ENCODE measurements at places on chromosomes 16 and 17.

DNA sequence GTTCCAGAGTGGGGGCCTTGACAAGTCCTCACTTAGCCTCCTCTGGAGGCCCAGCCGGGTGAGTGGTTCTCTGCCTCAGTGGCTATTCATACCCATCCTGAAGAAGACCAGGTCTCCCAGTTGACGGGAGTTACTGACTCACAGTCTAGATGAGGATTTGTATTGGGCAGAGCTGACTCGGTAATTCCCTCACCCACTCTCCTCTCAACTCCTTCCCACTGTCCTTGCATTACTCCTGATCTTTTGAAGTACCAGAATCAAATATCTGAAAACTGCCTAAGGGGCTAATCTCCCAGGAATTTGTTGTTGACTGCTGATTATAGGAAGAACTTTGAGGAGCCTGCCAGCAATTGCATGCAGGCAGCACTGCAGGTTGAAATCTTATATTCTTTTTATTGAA, 14.2 kb downstream of the SAP30BP start:
- peak; percentile 40 for DNase-seq

DNA sequence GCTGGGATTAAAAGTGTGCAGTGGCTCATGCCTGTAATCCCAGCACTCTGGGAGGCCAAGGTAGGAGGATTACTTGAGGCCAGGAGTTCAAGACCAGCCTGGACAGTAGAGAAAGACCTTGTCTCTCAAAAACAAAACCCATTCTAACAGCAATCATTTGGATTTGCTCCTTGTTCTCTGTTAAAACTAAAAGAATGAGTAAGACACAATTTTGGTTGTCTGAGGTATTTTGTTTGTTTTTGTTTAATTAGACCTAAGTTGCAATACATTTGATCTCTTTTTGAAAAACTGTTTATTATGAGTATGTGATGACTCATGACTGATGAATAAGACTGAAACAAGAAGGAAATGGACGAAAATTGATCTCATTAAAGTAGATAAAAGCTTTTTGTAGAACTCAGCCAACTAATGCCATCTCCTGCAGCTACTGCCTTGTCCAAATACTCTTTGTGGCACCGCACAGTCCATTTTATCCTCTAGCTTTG, 29.0 kb downstream of the GLG1 start:
- peak; percentile 33 for DNase-seq

DNA sequence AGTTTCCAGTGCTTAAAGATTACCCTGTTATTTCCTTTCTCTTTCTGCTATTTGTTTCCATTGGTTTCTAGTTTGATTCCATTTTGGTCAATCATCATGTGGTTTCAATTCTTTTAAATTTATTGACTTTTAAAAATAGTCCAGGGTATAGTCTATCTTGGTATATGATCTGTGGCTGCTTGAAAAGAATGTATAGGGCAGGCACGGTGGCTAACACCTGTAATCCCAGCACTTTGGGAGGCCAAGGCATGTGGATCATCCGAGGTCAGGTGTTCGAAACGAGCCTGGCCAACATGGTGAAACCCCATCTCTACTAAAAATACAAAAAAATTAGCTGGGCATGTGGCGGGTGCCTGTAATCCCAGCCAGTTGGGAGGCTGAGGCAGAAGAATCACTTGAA, 34.5 kb upstream of the NACA2 start:
- no peak for DNase-seq

GRCh38 chr16:11084484-11084875, 140.1 kb downstream of the CLEC16A start:
- DNase-seq, result peak; percentile 68

DNA sequence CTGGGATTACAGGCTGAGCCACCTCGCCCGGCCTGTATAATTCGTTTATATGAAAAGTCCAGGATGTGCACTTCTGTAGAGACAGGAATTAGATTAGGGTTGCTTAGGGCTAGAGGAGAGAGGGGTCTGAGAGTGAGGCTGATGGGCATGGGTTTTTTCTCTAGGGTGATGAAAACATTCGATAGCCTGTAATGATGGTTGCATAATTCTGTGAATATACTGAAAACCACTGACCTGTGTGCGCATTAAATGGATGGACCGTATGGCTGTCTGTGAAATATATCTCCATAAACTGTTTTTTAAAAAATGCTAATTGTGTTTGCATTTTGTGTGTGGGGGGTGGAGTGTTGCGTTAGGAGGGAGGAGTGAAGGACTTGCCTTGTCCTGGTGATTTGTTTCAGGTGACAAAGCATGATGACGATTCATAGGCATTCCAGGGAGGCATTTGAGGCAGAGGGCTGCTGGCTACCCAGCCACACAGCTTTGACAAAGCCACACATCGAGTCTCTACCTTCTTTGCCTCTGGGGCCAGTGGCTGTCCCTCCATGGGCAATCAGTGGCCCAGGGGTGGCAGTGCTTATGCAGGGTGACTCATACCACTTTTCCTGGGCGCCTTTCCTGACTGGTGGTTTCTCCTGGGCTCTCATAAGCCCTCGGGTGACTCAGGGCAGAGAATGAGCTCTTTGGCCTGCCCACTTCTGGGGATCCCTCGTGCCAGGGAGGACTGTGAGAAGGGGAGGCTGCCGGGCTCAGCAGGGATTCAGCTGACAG, 148.5 kb upstream of the WSCD1 start:
- peak; percentile 12 for DNase-seq

DNA sequence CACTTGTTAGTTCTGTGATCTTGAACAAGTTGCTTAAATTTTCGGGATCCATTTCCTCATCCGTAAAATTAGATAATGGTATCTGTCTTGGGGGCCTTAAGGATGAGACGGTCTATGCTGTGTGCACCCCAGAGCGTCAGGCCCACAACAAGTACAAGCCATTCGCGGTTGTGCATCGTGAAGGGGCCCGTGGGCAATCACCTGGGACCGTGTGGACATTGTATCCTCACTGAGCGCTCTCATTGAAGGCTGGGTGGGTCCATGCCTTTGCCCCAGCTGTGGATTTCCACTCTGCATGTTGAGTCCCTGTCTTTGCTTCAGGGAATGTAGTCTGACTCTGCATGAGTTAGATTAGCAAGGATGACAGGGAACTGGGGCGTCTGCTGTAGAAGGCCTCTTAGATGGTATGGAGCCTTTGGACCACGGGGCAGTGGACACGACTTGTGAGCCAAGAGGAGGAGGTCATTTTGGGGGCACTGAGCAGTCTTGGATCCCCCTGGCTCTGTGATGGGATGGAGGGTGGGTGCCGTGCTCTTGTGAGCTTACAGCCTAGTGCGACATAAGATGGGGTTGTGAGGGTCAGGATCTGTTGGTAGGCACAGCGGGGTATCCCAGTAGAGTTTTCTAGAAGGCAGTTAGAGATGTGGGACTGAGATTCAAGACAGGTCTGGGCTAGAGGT, 89.5 kb downstream of the SNX29 start:
- no peak for DNase-seq

- DNase-seq, result no peak
Observed at GRCh38 chr17:37607637-37608331, 1.4 kb downstream of the SYNRG start.

DNA sequence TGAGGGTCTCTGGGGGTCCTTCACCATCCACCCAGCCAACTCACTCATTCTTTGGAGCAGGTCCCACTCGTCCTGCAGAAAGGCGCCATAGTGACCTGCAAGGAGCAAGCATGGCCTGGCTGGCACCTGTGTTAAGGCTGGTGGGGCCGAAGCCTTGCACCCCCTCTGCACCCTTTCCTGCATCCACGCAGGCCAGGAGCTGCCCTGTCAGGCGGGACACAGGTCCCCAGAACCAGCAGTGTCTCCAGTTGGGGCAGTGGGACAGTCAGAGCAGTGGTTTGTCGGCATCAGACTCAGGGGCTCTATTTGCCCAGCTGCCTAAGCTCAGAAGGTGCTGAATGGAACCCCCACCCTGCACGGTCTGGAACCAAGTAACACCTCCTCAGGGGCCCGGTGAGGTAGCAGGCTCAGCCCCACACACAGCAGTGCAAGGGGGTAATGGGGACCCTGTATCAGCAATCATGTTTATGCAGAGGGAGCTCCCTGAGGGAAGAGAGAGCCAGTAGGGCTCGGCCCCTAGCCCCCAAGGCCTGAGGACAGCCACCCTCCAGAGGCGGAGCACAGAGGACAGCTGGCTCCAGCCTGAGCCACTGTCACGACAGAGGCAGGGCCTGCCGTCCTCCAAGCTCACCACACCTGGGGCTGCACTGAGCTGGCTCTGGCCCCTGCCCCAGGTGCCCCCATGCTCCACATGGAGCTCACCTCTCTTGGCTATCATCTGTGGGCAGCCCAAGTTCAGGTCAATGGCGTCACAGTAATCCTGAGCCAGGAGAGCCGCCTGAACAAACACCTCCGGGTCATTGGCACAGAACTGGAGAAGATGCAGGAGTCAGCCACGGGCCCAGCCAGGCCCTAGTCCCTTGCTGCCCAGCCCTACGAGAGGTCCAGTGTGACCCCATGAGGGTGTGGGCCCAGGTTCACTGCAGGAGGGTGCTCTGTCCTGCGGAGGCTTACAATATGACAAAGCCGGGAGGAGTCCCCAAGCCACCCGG, 1.9 kb downstream of the DUS1L start:
- no peak for DNase-seq

GRCh38 chr17:78131172-78132083, 857 bp downstream of the TMC8 start:
- DNase-seq, result no peak

DNA sequence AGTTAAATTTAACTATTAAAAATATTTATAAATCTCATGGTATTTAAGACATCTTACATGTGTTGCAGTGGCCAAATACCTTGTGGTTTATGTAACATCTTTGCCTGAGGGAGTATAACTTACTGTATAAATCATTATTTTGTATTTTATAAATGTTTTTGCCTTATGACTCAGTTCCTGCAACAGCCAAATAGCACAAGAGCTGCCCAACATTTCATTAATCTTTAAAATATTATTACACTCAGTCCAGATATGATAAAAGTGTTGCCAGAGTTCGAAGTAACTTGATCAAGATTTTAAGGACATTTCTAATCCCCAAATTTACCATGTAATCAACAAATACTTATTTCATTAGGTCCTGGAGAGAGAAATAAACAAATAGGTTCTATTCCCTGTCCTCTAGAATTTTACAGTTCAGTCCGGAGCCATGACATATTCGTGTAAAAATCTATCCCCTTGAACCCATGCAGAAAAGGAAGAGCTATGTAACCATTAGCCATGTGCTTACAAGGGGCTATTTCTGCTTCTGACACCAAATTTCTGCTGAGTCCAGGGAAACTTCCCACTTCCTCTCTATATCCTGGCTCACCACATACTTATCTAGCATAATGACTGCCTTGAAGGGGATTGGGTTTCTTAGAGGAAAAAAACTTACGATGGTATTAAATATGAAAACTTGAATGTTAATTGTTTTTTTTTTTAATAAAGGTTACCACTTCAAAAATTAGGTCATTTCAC, 44.0 kb downstream of the IRX6 start:
- peak; percentile 26 for DNase-seq

DNA sequence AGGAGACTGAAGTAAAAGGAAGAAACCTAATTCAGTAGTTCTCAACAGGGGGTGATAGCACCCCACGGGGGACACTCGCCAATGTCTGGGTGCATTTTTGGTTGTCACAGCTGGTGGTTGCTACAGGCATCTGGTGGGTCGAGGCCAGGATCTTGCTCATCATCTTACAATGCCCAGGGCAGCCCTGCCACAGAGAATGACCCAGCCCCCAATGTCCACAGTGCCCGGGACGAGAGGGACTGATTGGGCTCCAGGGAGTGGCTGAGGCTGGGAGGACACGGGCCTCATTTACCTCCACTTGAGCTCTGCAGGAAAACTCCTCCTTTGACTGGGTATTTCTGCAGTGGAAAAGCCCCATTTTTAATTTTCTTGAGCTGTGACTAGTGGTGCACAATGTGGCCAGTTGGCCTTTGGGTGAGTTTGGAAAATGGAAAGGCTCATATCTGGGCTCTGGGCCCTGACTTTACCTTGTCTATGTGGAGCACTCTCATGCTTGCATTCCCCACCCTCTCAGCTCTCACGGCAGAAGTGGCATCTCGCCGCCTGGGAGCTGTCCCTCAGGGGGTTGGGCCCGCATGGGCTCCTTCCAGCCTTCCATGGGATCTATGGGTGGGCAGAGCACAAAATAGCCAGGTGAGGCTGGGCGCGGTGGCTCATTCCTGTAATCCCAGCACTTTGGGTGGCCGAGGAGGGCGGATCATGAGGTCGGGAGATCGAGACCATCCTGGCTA, 37.7 kb upstream of the IRF8 start:
- no peak for DNase-seq

DNA sequence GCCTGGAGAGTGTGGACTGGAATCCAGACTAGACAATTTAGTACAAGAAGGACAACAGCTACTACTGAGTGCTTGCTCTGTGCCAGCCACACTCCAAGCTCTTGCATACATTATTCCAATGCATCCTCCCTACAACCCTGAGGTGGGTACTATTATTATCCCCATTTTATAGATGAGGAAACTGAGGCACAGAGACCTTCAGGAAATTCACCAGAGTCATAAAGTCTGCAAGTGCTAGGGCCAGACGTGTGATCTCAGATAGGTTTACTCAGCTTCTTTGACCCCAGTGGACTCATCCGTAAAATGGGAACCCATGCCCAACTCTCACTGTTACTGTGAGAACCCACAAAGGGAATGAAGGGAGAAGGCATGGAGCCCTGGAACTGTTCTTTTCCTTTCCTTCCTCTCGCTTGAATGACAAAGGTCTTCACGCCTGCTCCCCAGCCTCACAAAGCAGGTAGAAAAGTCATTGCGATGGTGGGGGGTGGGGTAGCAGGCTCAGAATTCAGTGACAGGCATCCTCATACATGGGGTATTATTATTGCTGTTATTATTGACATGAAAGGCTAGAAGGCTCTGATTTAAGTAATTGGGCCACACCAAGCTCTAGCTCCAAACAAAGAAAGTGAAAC, 160.0 kb downstream of the ZNF423 start:
- DNase-seq, result no peak

DNA sequence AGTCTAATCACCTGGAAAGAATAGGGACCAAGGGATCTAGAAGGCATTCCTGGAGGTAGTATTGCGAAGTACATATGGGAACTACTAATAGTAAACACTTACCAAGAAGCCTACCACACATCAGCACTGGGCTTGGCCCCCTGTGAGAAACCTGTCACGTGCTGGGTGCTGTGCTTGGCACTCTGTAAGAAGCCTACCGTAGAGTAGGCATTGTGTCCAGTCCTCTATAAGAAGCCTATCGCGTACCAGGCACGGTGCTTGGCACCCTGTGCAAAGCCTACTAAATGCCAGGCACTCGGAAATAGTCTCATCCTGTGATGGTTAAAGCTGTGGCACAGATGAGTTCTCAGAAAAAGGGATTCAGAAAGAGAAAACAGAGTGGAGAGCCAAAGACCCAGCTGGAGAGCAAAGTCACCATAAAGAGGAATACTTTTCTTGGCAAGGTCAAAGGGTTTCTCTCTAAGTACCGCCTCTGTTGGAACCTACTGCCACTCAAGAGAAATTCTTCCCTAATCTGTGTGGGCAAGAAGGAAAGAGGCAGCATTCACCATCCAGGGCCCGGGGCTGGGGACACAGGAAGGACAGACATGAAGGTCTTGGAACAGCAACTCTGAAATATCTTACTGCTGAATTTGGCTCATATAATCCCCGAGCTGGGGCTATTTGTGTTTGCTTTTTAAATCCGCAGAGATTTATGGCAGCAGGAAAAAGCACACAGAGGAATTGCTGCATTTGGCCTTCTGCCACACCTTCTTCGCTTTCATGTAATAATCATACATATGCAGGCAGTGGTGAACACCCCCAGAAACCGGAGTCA, 81.8 kb downstream of the VAT1L start:
- no peak for DNase-seq
